Activated effector memory CD4-positive, alpha-beta T cell treated with anti-CD3 and anti-CD28 coated beads, Interleukin-2, amount 50 U/mL, for 16 hours (primary cell): ENCODE measurements at places on chromosomes 6 and 20.

GRCh38 chr6:158488065-158488464, 71.8 kb upstream of the TMEM181 start:
- DNase-seq, result no peak

DNA sequence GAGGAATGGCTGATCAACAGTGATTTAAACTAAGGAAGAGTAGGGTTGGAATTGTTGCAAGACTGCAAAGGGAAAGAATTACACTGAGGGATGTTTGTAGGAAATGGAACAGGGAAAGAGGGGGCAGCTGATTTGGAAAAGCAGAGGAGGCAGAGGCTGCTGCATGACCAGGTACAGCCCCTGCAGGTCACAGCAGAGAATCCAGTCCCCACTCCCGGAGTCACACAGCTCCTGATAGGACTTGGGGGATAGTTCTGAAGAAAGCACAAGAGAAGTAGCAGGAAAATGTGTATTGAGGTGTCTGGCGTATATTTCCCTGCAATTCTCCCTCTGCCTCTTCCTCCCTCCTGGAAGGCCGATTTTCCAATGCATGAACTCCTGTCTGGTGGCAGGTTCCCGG, 92.5 kb upstream of the PDE10A start:
- DNase-seq, result no peak

- DNase-seq, result no peak
Observed at GRCh38 chr6:28941684-28942448, 18.1 kb upstream of the TRIM27 start.

DNA sequence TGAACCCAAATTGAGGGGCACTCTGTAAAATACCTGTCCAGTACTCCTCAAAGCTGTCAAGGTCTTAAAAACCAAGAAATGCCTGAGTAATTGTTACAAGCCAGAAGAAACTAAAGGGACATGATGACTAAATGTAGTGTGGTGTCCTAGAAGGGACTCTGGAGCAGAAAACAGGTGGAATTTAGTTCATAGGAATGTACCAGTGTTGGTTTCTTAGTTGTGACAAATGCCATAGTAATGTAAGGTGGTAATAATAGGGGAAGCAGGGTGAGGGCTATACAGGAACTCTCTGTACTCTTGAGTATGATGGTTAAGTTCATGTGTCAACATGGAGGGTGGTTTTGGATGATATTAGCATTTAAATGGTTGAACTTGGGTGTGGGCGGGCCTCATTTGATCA, 92.3 kb downstream of the CNBD2 start:
- no peak for DNase-seq

GRCh38 chr20:64244870-64245603, 10.5 kb upstream of the PCMTD2 start:
- no peak for DNase-seq

DNA sequence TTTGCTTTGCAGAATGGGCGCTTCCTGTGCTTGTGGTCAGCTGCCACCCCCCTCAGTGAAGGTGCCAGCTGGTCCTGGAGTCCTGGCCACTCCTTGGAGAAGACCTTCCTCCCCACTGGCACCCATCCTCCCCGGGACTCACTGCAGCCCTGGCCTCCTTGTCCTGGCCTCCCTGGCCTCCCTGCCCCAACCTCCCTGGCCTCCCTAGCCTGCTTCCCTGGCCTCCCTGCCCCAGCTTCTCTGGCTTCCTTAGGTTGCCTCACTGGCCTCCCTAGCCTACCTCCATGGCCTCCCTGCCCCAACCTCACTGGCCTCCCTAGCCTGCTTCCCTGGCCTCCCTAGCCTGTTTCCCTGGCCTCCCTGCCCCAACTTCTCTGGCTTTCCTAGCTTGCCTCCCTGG, 297.8 kb downstream of the CDH4 start:
- no peak for DNase-seq

DNA sequence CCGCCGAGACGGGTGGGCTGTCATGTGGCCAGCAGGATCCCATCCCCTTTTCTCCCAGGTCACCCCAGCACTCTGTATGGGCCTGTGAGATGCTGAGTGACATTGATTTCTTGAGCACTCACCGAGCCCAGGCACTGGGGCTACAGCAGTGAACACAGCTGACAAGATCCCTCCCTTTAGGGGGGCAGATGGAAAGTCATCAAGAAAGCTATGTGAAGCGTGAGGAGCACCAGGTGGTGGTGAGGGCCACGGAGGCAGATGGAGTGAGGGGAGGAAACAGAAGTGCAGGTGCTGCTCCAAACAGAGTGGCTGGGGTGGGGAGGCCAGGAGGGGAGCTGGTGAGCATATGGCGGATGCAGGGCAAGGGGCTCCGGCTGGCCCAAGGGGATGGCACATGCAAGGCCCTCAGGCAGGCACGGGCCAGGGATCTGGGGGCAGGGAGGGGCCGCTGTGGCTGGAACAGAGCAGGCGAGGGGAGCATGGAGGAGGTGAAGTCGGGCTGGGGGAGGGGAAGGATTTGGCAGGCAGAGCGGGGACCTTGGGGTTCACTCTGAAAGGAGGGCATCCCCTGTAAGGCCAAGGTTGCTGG, 184.0 kb downstream of the BMP7 start:
- DNase-seq, result no peak

- DNase-seq, result no peak
Observed at GRCh38 chr6:150410906-150411305, 42.1 kb downstream of the IYD start.
